ENCODE measurements at places on chromosomes 1 and 21.
A peak's percentile ranks its signal among the peaks of the same experiment; 100 is the strongest.

- no peak for DNase-seq
These were observed 14.5 kb upstream of the GJB5 start for GRCh38 chr1:34740161-34740868.

GRCh38 chr1:199976496-199977144 is 50.9 kb upstream of the NR5A2 start:
- DNase-seq = no peak

DNA sequence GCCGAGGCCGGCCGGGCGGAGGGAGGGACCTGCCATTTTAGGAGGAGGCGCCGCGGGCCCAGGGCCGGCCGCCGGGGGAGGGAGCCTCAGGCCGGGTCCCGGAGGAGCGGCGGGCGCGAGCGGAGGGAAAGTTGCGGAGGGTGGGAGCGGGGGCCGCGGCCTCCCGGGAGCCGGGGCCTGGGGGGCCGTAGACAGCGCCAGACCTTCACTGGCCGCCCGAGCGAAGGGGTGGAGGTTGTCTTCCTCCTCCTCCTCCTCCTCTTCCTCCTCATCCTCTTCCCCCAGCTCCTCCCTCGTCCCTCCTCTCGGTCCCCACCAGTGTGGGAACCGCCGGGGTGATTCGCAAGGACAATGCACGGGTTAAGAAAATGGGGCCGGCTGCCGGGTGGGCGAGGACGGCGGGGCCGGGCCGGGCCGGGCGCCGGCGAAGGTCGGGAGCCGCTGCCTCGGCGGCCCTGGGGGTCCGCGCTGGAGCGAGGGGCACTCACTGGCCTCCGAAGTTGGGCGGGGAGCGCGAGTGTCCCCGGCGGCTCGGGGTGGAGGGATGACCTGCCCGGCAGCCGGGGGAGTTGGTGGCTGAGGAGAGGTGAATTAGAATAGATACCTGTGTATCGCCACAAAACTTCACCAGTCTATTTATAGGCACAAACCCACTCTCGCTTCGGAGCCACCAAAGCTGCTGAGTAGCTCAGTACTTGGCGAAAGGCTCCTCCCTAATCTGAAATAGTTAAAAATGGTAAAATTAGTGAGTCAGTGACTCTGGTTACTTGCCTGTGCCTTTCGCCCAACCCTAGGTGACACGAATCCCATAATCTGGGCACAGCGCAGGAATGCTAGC is 1.3 kb downstream of the DYRK1A start:
- DNase-seq = peak; percentile 56

DNA sequence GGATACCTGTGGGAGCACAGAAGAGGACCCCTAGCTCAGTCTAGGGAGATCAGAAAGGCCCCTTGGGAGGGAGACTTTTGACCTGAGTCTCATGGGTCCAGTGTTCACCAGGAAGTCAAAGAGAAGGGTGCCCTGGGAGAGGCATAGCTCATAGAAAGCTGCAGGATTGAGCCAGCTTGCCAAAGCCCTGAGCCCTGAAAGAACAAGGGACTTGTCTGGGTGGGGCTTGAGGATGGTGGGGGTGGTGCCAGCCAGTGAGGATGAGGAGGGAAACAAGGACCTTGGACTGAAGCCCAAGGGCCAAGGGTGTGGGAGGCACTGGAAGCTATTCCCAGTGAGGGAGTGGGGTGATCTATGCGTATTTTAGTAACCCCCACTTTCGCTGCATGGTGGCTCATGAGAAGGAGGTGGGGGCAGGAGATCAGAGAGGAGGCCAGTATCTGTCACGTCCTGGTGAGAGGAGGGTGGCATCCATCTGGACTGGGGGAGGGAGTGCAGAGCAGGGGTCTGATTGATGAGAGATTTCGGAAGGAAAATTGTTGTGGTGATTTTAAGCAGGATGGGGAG is 28.4 kb downstream of the DMBX1 start:
- no peak for DNase-seq

- no peak for DNase-seq
These were observed 16.9 kb downstream of the CHRNB2 start for GRCh38 chr1:154584267-154584994.

DNA sequence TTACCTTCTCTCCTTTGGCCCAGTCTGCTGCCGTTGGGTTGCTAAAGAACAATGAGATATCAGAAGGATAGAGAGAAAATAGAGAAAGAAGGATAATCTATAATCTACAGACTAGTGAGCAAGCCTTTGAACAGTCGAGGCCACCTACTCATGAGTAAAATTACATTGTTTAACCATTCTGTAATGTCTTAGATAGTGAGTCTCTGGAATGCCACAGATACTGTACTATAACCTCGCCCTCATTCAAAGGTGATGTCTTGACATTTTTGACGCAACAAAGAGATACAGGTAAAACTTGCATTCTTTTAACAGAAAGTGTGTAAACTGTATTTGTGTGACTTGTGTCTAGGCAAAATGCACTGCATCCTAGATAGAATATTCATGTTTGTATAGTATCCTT is 77.9 kb downstream of the LAMC1 start:
- no peak for DNase-seq

DNA sequence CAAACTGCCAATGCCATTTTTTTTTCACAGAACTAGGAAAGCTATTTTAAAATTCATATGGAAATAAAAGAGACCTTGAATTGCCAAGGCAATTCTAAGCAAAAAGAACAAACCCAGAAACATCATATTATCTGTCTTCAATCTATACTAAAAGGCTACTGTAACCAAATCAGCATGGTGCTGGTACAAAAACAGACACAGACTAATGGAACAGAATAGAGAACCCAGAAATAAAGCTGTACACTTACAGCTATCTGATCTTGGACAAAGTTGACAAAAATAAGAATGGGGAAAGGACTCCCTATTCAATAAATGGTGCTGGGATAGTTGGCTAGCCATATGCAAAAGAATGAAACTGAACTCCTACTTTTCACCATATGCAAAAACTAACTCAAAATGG is 50.5 kb downstream of the RGS4 start:
- no peak for DNase-seq

DNA sequence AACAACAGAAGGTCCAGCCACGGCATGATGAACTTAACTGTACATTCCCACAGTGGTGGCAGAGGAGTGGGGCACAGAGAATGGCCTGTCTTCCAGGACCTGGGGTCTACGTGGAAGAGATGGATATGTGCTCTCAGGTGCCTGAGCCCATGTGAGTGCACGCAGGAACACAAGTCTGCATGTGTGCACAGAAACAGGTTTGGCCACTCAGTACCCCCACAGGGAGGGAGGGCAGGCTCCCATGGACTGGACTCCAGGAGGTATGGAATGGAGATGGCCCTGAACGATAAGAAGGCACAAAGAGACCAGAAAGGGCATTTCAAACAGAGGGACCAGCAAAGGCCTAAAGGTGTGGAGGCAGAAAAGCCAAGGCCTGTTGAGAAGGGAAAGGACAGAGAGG is 10.8 kb downstream of the COL9A2 start:
- no peak for DNase-seq

DNA sequence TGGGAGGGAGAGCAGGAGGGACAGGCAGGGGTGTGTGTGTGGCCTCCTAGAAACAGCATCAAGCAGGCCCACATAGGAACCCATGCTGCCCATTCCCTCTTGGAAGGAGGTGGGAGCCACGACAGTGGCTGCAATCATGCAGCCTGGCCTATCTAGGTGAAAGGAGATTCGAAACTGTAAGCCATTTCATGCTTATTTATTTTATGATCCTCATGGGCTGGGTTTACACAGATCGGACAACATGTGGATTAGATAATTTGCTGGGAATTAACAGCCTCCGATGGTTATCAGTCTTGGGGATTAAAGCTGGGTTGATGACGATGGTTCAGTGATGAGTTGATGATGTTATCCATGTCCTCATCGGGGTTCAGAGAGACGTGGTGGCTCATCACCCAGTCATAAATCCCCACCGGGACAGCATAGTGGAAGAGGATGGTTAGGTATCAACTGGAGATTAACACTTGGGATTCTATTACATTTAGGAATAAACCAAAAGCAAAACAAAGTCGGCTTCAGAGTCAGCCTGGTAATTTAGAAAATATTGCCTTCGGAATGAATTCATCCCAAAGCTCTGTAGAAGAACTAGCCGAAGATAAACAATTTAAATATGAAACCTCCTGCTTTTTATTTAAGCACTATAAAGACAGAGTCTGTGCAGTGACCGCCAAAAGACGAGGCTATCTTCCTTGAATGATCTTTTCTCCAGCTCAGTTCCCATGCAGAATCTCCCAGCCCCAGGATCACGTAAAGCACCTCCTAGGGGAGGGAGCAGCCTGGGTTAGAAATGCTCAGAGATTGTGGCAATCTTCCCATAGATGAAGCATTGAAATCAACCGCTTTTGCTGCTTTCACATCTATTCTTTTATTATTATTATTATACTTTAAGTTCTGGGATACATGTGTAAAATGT is 252.8 kb downstream of the FOXD2 start:
- no peak for DNase-seq

GRCh38 chr1:169133801-169134502 is 27.5 kb downstream of the ATP1B1 start:
- no peak for DNase-seq

GRCh38 chr1:109477821-109478220 is 5.9 kb upstream of the ATXN7L2 start:
- DNase-seq = no peak

DNA sequence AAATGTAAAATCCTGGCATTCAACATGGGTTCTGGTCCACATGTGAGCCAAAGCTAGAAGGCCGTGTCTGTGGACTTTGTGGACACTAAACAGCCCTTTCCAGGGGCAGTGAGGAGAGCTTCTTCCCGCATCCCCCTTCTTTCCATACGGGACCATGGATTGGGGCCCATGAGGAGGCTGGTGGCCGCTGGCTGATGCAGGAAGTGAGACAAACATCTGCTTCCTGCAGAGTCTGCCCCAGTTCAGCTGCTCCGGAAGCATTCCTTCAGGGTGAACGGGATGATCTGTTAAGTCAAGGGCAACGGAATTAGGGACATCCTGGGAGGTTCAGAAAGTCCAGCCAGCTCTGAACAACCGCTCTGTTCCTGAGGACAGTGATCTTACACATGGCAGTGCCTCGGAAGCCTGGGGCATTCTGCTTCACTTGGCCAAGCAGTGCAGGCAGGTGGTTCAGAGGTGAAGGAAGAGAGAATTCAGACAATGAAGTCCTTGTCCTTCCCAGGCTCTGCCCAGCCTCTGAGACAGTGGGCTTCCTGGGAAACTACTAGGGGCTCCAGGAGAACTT is 1.5 kb downstream of the CA6 start:
- DNase-seq = no peak

GRCh38 chr1:203996126-203996525 is 76.8 kb upstream of the SOX13 start:
- DNase-seq = no peak

DNA sequence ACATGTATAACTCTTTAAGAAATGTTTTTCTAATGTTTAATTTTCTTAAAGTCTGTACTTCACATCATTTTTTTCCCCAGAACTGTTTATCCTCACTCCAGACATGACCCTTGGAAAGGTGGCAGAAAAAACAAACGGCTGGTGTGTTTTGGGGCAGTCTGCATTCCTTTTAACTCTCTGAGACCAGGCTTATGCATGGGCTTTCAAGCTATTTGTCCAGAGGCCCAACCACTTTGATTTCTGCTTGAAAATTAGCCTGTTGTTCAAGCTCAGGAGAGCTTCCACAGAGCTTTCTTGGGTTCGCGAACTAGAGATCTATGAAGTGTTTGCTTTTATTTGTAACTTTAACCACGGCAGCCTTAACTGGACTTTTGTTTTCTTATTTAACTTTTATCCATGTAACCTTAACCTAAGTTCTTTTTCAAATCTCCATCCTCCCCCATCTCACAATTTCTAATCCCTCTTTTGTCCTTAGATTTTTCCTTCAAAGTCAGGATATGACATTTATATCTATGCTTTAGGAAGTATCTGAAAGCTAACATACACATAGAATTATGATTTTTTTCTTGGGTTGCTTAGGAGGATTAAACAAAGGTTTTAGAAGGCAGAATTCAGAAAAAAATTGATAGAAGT is 111.8 kb downstream of the FGGY start:
- no peak for DNase-seq

DNA sequence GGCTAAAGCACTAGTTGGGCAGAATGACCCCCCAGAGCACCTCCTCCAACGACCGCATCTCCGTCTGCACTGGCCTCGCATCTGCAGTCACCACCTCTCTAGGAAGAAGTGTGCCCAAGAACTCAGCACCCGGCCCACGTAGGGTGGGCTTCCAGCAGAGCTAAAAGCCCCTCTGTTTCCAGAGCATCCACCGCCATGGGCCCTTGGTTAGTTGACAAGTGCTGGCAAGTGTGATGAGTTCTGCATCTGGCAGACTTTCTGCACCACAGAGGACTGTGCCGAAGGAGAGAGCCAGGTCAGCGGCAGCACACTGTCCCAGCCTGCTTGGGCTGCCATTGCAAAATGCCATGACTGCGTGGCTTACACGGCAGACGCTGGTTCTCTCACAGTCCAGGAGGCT is 76.4 kb upstream of the COL6A1 start:
- DNase-seq = no peak

- DNase-seq = no peak
These were observed 107.6 kb downstream of the CCDC185 start for GRCh38 chr1:223500560-223501425.

DNA sequence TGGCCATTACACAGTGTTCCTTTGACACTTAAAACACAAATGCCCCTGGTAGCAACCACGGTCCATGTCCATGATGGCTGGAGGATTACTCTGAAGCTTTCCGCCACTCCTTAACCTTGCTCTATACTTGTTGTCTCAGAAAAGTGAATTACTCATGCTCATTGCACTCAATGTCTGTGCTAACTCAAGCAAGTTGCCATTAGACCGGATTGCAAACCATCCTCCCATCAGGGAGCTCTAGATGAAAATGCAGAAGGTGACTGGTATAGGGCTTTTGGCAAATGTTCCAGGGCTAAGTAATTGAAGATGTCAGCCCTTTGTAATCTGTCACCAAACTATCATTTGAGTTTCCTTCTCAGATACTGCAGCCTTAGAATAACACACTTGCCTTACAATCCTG is 1288.3 kb upstream of the B3GALT2 start:
- no peak for DNase-seq

DNA sequence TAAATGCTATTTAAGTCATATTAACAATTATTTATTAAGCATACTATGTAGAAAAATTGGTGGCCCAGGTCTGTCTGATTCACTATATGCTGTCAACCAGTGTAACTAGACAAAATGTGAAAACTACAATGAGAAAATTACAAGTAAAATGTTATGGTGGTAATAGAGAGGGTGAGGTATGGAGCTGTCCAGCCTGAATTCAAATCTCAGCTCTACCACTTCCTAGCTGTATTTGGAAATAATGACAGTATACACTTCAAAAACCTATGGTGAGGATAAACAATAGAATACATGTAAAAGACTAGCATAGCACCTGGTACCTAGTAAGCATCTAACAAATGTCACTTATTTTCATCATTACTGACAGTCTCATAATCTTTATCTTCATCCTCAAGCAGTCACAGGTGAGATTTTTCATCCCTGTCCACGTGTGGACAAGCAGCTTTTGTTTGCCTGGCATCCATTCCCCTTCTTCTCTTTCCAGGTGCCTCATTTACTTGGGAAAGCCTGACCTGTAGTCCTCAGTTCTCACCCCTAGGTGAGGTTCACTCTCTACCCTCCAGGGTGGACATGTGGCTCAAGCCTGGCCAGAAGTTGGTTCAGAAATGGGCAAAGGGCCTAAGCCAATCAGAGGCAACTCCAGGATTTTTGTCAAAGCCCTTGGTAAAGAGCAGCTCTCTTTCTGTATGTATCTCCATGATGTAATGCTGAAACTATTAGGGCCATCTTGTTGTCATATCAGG is 29.5 kb downstream of the EGLN1 start:
- DNase-seq = no peak
